ENCODE measurements at places on chromosomes 3 and 15.

GRCh38 chr3:66723231-66723630 is 222.4 kb upstream of the LRIG1 start:
- DNase-seq: peak; percentile 12

DNA sequence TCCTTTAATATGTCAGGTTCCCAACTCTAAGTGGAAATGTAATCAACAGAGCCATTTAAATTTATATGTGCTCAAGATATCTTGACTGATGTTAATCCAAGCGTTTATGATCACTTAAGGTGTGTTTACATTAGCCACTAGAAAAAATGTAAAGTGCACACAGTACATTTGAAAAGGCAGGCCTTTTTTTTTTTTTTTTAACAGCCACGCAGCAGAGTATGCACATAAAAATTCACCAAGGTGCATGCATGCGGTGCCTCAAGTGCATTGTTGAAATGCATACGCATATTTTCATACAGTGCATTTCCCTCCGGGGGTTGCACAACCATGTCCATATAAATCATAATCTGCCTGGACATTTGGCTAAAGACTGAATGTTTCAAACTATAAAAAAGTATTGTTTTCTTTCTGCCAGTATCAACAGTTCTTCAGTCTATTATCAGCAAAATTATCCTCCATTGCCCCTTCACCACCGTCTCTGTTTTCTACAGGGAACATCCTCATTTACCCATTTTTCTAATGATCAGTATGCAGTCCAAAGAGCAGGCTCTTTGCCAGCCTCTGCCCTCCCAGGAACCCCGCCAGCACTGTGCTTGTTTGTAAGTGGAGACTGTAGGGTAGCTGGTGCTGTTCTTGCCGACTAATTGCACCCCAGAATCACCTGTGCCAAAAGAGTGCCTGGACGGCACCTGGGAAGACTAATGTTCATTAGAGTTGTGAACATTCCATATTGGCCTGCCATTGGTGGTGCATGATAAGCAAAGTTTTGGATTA is 611.2 kb upstream of the CFAP20DC start:
- DNase-seq: no peak

- DNase-seq: no peak
Measured at GRCh38 chr15:54772663-54773062, 424.1 kb downstream of the RSL24D1 start.

DNA sequence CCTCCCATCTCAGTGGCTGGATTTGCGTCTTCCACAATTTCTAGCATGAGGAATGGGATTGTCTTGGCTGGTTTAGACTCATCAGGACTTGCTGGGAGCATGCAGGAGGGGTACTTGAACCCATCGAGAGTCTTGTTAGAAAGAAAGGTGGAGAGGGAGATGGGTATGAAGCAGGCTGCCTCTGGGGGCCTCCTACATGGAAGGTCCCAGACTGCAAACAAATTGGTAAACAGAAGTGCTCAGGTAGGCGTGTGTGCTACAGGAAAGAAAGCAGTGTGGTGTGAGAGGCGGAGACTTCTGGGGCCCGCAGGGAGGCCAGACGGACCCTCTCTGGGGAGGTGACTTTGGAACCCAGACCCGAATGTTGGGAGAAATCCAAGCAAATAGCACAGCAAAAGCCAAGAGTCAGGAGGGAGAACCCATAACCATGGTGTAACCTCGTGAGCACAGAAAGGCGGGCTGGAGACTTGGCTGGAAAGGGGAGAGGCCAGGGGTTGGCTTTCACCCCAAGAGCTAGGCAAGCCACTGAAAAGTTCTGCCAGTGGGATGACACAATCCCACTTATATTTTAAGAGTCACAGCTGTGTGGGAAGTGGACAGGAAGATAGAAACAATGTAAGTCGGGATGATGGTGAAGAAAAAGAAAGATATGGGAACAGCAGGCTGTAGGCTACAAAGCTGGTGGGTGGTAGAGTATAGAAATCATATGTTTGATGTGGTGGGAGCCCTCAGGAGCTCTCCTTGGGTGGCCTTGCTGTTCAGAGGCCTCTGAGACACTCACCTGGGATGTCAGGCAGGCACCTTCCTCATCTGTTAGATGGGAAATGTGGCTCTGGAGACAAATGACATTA is 130.1 kb upstream of the PRR20G start:
- no peak for DNase-seq

- DNase-seq: no peak
Measured at GRCh38 chr15:74682954-74683353, 12.9 kb downstream of the EDC3 start.

- no peak for DNase-seq
Measured at GRCh38 chr3:149009732-149010131, 18.4 kb downstream of the GYG1 start.

GRCh38 chr3:146550070-146550615 is 5.7 kb upstream of the PLSCR1 start:
- no peak for DNase-seq
